ENCODE measurements at places on chromosomes 12 and 14.

GRCh38 chr12:3646561-3647241, 106.2 kb downstream of the CRACR2A start:
- no peak overlapping the region for H3K27ac ChIP-seq
- H3K36me3 ChIP-seq, result no peaks in the 10 kb centered on the region
- no peaks in the 10 kb centered on the region for H3K4me1 ChIP-seq
- H3K27me3 ChIP-seq, result no peaks in the 10 kb centered on the region

- no peaks in the 10 kb centered on the region for H3K4me1 ChIP-seq
- H3K36me3 ChIP-seq, result no peaks in the 10 kb centered on the region
- H3K27me3 ChIP-seq, result no peaks in the 10 kb centered on the region
- DNase-seq, result no peak
Observed at GRCh38 chr14:94176808-94177207, 2.7 kb downstream of the PPP4R4 start.

DNA sequence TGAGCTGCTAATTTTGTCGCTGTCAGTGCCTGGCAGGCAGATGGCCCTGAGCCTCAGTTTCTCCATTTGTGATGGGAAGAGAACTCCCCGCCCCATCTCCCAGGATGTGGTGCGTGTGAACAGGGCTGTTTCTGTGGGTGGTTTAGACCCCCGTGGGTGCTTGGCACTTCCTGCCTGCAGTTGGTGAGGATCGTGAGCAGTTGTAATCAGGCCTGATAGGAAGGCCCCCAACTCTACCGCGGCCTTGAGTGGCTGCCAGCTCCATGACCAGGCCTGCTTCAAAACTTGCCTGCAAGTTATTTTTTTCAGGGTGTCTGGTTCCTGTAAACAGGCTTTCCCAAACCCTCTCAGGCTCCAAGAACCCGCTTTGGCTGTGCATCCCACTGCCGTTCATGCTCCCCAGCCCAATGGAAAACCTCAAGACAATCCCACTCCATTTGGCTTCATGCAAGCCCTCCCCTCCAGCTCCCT, 138.4 kb downstream of the ZFP36L1 start:
- no peak overlapping the region for H3K4me3 ChIP-seq
- no peak for DNase-seq
- H3K27ac ChIP-seq, result no peak overlapping the region
- no peaks in the 10 kb centered on the region for H3K36me3 ChIP-seq
- no peaks in the 10 kb centered on the region for H3K27me3 ChIP-seq

- H3K27ac ChIP-seq, result no peak overlapping the region
- no peaks in the 10 kb centered on the region for H3K27me3 ChIP-seq
- no peak for DNase-seq
- no peaks in the 10 kb centered on the region for H3K4me1 ChIP-seq
- H3K4me3 ChIP-seq, result no peak overlapping the region
- H3K36me3 ChIP-seq, result no peaks in the 10 kb centered on the region
Observed at GRCh38 chr12:99521664-99522063, 125.9 kb upstream of the GARIN6 start.

DNA sequence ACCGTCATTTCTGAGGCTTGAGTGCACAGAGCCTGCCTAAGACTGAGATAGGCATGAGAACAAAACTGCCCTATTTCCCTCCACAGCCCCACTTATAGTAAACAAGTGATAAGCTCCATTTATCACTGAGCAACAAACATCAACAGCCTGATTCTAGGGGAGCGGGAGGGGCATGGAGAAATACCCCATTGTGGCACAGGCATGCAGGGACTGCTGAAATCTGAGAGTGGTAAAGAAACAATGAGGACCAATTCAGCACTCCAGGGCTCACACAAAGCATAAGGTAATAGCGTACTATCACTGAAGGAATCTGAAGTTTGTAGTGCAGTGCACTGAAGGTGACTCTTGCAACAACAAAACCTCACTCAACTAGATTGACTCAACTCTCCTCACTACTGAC, 186.7 kb downstream of the ANO2 start:
- peaks cover 3% of the 10 kb centered on the region for H3K27me3 ChIP-seq
- no peaks in the 10 kb centered on the region for H3K4me1 ChIP-seq
- H3K4me3 ChIP-seq, result no peak overlapping the region
- no peak for DNase-seq
- no peaks in the 10 kb centered on the region for H3K36me3 ChIP-seq
- no peak overlapping the region for H3K27ac ChIP-seq

DNA sequence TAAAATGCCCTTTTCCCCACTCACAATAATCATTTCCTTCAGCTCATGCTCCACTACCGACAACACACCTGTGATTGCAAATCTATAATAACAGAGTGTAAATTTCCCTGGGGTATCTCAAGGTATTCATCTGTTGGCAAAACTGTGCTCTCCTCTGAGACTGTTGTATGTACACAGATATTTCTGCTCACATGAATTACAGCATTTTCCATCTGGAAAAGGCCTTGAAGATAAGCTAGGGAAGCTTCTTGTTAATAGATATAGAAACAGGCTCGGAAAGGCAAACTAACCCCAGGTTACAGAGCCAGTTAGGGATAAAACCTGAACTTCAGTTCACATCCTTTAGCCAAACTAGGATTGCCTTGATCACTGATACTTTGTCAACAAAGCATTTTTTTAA, 210.4 kb upstream of the KRR1 start:
- H3K27ac ChIP-seq, result no peak overlapping the region
- no peak overlapping the region for H3K4me3 ChIP-seq
- peaks cover 4% of the 10 kb centered on the region for H3K4me1 ChIP-seq
- no peak for DNase-seq
- H3K36me3 ChIP-seq, result no peaks in the 10 kb centered on the region
